ENCODE measurements at places on chromosomes 13 and 19.

GRCh38 chr13:46010148-46010547 lies 42.4 kb downstream of the ZC3H13 start:
- DNase-seq, result no peak

DNA sequence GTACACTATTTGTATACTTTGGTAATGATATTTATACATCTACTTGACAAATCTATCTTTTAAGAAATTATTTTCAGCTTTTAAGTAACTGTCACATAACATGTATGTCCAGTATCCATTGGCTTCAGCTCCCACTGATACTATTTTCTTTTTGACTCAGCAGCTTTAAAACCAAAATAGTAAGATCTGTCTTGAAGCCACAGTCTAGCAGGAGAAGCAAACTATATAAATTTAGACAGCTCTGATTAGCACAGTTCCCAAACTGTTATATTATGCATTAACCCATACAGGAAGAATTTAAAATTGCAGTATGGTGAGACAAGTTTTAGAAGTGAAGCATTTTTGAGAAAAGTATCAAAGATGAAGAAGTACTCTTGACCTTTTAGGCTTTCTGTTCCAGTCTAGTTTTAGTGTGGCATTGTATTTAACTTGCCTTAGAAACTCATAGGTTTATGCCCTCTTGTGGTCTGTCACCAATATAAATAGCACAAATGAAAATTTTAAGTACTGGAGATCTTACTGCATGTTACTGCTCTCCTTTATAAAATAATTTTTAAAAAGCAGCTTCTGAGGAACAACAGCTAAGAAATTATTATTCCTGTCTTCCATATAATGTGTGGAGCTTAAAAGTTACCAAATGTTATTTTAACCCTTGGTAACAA lies 24.7 kb downstream of the URI1 start:
- no peak for DNase-seq

- DNase-seq, result no peak
Observed at GRCh38 chr13:50518131-50518530, 325.4 kb downstream of the DLEU7 start.

DNA sequence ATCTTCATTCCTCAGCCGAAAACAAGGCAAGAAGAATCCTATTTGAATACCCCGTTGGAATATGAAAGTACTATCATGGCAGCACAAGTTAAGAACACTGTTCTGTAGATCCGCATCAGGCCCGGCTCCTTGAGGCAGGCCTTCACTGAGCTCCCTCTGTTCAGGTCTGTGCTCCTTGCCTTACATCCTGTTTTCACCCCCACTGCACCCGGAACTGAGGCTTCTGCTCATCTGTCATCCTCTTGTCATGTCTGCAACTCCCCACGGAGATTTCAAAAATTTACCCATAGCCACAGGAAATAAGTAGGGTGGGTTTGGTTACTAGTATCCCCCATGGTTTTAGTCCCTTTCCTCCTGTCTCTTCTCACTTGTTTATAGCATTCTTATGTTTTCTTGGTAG lies 861.9 kb downstream of the GPC5 start:
- DNase-seq, result no peak

DNA sequence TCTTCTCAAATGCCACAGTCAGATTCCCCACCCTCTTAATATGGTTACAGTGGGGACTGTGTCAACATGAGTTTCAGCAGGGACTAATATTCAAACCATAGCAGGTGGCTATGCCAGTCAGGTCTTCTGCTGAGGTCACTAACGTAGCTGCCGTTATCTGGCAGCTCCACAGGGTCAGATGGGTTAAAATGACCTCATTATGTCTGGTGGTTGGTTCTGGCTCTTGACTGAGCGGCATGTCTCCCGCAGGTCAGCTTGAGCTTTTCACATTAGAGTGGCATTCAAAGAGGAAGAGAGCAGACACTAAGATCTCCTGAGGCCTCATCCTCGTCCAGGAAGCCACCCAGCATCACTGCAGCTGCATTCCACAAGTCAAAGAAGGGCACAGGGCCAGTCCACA lies 21.4 kb upstream of the IPO5 start:
- DNase-seq, result no peak

- no peak for DNase-seq
Observed at GRCh38 chr13:94329754-94330551, 149.5 kb downstream of the DCT start.

DNA sequence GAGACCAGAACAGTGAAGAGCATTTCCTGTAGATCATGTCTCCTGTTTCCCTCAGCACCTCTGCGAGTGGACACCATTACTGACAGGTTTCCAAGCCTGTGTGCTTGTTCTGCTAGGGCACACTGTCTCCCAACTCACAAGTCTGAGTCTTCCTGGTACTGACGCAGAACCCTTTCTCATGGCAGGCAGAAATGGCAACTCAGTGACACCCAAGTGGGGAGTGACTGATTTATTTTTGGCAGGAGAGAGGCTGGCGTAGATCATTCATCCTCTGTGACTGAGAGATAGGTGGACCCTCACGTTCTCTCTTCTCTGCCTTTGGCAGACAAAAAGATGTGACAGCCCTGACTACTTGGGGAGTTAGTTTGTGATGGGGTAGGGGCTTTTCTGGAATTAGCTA lies 183.4 kb downstream of the RFC3 start:
- DNase-seq, result no peak

- no peak for DNase-seq
Observed at GRCh38 chr13:40409278-40409677, 257.2 kb downstream of the FOXO1 start.

- DNase-seq, result no peak
Observed at GRCh38 chr13:59280297-59280696, 883.4 kb downstream of the DIAPH3 start.
